ENCODE measurements at places on chromosomes 4 and X.
A peak's percentile ranks its signal among the peaks of the same experiment; 100 is the strongest.

GRCh38 chr4:73735231-73735630 is 5.1 kb upstream of the CXCL8 start:
- peak; percentile 43 for DNase-seq

DNA sequence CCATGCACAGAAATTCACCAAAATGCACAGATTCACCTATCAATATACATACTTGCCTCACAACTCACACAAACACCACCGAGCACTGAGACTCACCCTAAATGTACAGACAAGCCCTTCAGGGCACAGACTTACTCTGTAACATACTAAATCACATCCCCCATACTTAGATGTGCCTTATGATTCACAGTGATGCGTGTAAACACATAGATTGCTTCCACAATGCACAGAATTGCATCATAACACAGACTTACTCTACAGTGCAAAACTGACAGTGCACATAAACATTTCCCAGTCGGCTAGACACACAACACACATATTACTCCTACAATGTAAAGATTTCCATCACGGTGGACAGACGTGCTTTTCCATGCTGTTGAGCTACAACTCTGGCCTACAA is 6.2 kb downstream of the LINC00632 start:
- DNase-seq, result no peak

DNA sequence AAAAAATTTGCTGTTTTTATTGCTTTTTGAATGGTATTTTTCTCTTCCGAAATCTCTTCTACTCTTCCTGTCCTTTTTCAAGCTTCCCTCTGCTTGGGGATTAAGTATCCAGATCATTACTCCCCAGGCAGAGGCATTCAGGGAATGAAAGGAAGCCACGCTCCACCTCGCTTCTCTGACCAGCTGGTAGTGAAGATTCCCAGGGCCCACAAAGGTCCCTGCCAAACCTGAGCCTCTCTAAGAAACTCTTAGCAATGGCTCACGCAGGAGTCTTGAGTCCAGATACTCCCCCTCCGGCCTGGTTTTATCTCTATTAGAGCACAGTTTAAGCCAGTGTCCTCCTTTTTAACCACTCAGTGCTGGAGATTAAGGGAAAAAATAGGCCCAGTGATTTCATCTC is 51.4 kb upstream of the SOD3 start:
- no peak for DNase-seq

DNA sequence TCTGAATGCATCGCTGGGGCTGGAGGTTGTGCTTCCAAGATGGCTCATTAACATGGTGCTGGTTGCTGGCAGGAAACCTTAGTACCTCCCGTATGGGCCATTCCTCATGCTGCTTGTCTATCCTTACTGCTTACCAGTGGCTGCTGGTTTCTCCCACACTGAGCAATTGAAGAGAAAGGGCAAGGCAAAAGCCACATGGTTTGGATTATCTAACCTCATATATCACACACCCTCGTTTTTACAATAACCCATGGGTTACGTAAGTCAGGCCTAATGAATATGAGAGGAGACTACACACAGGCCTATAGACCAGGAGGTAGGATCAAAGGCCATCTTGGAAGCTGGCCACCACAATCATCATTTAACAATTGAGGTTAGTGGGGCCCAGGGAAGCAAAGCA is 141.8 kb upstream of the EDNRA start:
- no peak for DNase-seq

GRCh38 chr4:1763550-1764080 is 29.5 kb upstream of the FGFR3 start:
- no peak for DNase-seq

DNA sequence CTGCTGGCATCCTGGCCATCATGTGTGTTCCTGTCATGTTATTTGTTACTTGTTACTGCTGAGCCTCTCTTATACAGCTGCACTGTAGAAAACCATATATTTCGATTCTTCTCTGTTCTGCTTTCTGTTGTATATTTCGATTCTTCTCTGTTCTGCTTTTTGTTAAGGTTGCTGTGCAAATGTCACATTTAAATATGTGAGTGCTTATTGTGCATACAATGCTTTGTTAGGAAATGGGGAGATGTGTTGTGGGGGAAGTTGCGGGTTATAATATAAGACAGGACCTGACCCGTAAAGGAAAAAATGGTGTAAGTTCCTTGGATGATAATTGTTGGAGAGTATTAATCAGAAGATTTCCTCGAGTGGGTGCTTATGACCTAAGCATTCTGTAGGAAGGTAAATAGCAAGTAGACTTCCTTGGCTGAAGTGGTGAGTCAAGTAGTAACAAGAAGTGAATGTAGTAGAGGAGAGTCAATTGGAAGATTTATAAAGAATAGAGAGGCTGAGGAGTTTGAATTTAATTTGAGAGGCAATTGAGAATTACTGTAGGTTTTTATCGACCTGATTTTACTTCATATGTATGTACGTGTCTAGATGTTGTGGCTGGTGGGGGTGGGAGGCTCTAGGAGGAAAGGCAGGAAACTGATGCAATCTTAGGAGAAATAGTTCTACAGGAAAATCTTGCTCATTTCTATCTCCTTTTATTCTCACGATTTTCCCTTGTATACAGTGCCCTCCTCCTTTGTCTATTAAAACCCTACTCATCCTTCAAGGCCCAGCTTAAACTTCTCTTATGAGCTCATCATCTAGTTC is 8.5 kb downstream of the OGT start:
- DNase-seq, result no peak

- no peak for DNase-seq
These were observed 112.6 kb upstream of the LCORL start for GRCh38 chr4:18134111-18134510.

DNA sequence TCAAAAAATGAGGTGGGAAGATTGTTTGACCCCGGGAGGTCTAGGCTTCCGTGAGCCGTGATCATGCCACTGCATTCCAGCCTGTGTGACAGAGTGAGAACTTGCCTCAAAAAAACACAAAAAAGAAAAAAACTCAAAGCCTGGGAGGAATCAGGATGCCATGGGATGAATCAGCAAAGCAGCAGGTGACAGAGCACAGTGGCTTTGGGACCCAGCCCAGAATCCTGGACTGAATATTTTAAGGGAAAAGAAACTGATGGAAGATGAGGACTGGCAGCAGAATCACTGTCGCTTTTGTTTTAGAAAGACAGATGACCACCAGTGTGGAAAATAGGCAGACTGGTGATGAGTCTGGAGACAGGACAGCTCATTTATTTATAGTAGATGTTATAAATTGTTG is 16.6 kb downstream of the S100G start:
- DNase-seq, result no peak

GRCh38 chr4:1770791-1771231 is 22.3 kb upstream of the FGFR3 start:
- no peak for DNase-seq

GRCh38 chr4:57137261-57137660 is 27.1 kb upstream of the IGFBP7 start:
- DNase-seq, result no peak

DNA sequence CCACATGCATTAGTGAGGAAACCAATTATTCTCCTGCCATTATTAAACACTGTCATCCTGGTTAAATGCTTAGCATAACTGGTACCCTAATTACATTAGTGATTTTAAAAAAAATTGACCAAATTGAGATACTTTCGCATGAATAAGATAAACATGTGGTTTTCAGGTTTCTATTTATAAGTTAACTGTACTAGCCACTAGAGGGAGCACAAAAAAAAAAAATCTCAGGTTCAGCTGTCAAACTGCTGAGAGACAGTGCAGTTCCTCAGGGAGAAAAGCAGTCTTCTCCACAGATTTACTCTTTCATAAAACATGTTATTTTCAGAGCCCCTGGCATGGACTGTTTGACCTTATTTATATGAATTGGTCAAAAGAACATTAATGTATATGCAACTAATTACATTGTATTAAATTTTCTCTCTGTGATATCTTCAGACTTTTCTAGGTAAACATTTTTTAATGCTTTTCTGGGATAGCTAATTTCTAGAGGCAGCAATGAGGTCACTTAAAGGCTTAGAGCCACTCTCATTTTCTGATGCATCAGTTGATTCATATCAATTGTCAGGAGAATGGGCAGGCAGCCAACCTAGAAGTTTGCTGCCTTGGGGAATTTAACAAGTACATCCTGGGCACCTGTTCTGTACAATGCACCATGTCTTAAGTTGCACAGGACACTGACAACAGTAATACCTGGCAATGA is 167.5 kb downstream of the CDS1 start:
- peak; percentile 4 for DNase-seq

DNA sequence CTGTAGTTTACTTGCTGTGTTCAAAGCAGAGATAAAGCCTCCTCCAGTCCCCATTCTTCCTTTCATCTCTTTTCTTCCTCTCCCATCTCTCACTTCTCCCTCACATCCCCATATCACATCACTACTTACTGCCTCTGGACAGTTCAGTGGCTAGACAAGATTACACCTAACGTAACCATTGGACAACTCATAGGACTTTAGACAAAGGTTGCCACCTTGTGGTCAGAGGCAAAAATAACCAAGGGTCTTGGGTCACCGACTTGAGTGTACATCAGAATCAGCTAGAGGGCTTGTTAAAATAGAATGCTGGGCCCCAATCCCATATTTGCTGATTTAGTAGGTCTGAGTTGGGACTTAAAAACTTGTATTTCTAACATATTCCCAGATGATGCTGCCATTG is 109.3 kb upstream of the DGKK start:
- DNase-seq, result no peak

- DNase-seq, result no peak
These were observed 15.5 kb upstream of the ADD1 start for GRCh38 chr4:2827874-2828751.

- DNase-seq, result peak; percentile 22
These were observed 327 bp downstream of the PNPLA4 start for GRCh38 chrX:7926914-7927258.

GRCh38 chr4:53886090-53886489 is 178.3 kb downstream of the CHIC2 start:
- no peak for DNase-seq

DNA sequence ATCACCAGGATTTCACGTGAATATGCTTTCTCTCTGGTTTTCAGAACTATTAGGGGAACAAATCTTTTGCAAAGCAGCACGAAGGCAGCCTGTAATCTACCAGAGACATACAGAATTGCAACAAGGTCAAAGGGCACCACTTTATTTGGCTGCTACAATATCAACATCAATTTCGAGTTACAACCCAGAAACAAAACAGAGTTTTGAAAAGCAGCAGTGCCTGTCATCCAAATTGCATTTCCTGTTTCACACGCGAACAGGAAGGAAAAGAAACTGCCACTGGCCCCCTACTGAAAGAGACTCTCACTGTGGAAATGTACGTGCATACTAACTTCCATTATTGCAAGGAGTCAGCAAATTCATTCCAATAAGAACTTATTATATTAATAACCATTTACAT is 17.1 kb upstream of the C1QTNF7 start:
- no peak for DNase-seq

All from GM18507 (cell line).